NCI-H1436 treated with DMSO at 0.1 percent for 48 hours (cell line): ENCODE measurements at places on chromosomes 16 and 17.

- no peak for DNase-seq
Measured at GRCh38 chr16:48676836-48677235, 66.9 kb upstream of the N4BP1 start.

- DNase-seq = no peak
Measured at GRCh38 chr16:87562201-87562600, 40.1 kb upstream of the JPH3 start.

DNA sequence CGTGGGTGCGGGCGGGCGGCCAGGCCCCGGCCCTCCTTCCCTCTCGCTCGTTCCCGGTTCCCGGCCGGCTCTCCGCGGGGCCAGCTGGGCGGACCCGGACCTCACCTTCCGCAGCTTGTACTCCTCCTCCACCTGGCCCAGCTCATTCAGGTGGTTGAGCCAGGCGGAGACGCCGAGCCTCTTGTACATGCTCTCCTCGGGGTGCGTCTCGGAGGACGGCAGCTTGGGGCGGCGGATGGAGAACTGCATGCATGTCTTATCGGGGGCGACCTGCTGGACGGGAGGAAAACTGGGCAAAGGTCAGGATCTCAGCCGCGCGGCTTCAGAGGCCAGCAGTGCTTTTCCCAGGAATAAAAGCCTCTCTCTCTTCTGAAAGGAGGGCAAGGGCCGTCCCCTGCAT lies 85.4 kb downstream of the TBC1D16 start:
- DNase-seq = no peak

- no peak for DNase-seq
Measured at GRCh38 chr16:88454523-88454947, 1.5 kb downstream of the ZFPM1 start.

GRCh38 chr16:70396246-70396904 lies 42.5 kb downstream of the ST3GAL2 start:
- no peak for DNase-seq

GRCh38 chr16:66478733-66479511 lies 51.8 kb downstream of the BEAN1 start:
- no peak for DNase-seq

- no peak for DNase-seq
Measured at GRCh38 chr17:32927724-32928585, at the start of gene TMEM98. Gene TMEM98 (plus strand): TSS chr17:32928153. CDS start chr17:32931529, 3,376 bp downstream.
